ENCODE measurements at places on chromosomes 4 and X.

DNA sequence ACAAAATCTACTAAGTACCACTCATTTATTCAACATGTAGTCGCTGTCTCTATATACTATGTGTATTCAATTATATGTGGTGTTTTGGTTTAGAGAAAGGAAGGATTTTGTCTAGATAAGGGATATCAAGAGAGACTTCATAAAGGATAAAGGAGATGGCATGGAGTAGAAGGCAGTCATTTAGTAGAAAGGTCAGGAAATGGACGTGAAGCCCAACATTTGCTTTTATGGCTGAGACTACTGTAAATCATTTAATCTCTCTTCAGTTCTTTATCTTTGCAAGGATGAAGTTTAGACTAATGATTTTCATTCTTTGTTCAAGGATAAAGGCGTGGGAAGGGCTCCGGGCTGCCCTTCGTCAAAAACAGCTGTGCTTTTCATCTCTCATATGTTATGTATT is 25.2 kb downstream of the IL2 start:
- DNase-seq: no peak

DNA sequence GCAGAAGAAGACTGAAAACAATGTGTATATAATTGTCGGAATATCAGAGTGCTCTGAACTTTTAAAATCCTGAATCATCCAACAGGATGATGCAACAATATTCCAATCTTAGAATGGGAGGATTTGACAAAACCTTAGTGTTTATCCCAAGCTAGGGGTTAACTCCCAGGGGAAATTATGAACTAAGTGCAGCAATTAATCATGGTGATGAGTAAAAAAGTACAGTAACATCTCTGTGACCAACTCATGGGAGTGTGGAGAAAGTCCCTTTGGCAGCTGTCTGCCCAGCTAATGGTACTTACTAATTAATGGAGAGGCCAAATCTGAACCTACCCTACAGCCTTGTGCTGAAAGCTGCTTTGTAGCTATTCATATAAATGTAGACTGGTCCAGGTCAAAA is 257.6 kb upstream of the DDX53 start:
- DNase-seq: no peak

DNA sequence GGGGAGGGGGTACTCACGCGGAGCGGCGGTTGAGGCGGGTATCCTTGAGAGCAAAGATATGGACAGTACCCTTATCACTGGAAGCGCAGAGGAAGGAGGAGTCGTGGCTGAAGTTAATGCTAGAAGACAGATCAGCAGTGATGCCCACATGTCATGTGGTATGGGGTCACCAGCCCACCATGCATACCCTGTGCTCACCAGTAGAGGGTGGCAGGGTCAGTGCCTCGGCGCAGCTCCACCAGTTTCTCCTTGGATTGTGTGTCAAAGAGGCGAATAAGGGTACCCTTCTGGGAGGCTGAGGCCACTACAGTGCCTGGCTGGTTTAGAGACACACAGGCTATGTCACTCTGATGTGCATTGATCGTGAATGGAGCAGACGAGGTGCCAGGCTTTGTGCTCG is 1.5 kb upstream of the PRAF2 start:
- no peak for DNase-seq

DNA sequence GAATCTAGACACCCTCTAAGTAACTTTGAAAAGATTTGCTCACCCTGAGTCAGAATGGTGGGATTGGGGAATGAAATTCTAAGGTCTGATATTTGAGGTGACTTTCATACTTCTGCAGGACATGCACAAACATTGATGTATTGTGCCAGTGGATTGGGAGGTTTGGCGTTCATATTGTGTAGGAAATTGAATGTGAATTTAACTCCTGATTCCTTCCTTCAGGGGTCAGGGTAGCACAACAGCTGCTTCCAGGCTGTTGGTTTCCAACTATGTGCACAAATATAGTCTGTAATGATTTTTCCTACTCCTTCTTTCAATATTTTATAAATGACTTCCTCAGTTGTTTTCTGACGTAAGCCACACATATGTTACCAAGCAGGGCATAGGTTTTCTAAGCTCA is 3.1 kb downstream of the IL1RAPL1 start:
- no peak for DNase-seq

- no peak for DNase-seq
Observed at GRCh38 chr4:63233671-63234070, 1175.6 kb downstream of the TECRL start.

DNA sequence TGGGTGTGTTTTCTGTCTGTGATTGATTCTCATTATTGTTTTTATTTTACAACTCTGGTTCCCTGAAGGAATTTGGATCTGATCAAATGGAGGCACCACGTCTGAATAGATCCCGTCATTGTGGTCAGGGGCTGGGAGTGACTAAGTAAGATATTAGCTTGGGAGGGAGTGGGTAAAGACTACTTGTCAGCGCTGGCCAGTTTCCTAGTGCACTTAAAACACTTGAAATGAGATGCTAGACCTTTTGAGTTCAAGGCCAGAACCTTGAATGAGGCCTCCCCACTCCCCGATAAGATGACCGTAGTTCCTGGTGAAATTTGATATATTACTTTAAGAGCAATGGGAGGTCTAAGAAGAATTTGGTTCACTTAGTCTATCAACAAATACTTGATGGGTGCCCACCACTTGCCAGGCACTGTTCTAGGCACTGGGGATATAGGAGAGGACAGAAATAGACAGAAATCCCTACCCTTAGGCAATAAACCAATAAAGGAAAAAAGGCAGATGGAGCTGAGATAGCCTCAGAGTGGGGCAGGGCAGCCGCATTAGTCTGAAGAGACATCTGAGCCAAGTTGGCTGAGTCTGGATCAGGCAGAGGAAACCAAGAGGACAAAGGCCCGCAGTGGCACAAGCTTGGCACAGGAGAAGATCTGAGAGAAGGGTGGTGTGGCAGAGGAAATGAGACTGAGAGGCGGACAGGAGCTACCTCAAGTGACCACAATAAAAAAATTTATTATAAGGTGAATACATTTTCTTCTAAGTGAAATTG is 11.8 kb downstream of the FAM184B start:
- no peak for DNase-seq

- DNase-seq: no peak
Observed at GRCh38 chrX:41189156-41189555, 103.9 kb downstream of the USP9X start.

- DNase-seq: no peak
Observed at GRCh38 chrX:69285401-69285877, 120.2 kb upstream of the PJA1 start.

DNA sequence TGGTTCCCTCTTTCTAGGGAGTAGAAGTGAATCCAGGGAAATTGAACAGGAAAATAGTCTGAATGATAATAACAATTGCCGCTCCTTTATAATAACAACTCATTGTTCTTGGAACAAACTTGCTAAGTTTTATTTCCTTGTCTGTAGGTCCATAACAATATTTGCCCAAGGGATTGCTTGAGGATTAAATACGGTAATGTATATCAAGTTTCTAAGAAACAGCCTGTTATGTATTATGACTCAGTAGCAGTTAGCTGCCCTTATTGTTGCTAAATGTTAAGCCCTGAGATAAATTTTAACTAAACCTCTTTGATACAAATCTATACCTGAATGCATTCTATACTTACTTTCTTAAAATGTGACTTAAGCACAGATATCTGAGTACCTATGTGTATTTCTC is 215.9 kb upstream of the AADAT start:
- DNase-seq: no peak

GRCh38 chrX:36087366-36087765 is 167.8 kb downstream of the CFAP47 start:
- no peak for DNase-seq

- DNase-seq: no peak
Observed at GRCh38 chr4:87005690-87006425, 71.0 kb downstream of the AFF1 start.

DNA sequence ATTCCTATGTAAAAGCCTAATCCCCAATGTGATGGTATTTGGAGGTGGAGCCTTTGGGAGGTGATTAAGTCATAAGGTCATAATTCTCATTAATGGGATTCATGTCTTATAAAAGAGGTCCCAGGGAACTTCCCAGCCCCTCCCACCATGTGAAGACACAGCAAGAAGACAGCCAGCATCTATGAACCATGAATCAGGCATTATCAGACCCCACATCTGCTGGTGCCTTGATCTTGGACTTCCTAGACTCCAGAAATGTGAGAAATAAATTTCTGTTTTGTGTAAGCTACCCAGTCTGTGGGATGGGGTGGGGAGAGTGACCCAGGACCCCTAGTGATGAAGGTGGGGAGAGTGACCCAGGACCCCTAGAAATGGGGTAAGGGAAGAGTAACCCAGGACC is 6.1 kb upstream of the DAPP1 start:
- DNase-seq: no peak

DNA sequence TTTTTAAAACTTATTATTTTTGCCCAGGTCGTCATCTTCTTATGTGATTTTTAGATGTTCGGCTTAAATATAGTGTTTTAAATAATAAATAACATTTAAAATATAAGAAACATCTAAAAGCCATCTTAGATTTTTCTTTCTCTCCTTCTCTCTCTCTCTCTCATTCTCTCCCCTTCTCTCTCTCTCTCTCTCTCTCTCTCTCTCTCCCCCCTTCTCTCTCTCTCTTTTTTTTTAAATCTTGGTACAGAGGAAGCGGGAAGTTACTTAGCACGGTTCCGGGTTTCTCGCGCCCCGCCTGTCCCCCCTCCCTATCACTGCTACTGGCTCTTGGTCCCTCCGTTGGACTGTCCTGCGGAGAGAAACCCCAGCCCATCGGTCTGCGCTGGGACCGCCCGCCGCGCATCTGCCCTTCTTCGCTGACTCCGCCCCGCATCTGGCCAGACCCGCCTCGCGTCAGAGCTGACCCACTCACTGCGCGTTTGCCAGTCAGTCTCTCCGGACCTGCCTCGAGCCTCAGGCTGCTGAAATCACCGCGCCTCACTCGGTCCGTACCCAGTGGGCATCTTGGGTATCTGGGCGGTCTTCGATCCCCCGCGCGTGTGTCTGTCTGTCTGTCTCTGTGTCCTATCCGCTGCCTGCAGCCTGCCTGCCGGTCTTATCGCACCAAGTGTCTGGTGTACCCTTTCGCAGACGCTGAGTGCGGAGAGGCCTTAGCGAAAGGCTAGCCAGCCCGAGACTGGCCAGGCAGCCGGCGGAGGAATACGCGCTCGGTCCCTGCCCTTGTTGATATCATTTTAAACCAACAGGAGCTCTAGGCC is at the start of gene PABPC5:
Gene PABPC5, plus strand, starts transcription at position 489 of the 818 bp plus-strand sequence. CDS start 739 bp downstream, outside the sequence.
- peak; percentile 61 for DNase-seq

GRCh38 chr4:94802091-94802490 is 44.3 kb downstream of the BMPR1B start:
- DNase-seq: no peak

GRCh38 chrX:129556806-129557315 is 16.8 kb downstream of the OCRL start:
- no peak for DNase-seq

GRCh38 chr4:74451214-74451661 is 6.3 kb downstream of the AREG start:
- DNase-seq: no peak

- DNase-seq: no peak
Observed at GRCh38 chr4:183437452-183437851, 7.0 kb upstream of the CDKN2AIP start.

GRCh38 chrX:8668813-8669212 is 63.1 kb downstream of the ANOS1 start:
- DNase-seq: no peak

- no peak for DNase-seq
Observed at GRCh38 chrX:19168609-19169008, 46.3 kb upstream of the ADGRG2 start.

DNA sequence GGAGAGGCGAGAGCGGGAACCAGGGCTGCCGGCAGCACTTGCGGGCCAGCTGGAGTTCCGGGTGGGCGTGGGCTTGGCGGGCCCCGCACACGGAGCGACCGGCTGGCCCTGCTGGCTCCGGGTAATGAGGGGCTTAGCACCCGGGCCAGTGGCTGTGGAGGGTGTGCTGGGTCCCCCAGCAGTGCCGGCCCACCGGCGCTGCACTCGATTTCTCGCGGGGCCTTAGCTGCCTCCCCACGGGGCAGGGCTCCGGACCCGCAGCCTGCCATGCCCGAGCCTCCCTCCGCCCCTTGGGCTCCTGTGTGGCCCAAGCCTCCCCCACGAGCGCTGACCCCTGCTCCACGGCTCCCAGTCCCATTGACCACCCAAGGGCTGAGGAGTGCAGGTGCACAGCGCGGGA is 25.2 kb upstream of the KIT start:
- no peak for DNase-seq

GRCh38 chr4:787561-787981 is 38.4 kb downstream of the CPLX1 start:
- DNase-seq: no peak

DNA sequence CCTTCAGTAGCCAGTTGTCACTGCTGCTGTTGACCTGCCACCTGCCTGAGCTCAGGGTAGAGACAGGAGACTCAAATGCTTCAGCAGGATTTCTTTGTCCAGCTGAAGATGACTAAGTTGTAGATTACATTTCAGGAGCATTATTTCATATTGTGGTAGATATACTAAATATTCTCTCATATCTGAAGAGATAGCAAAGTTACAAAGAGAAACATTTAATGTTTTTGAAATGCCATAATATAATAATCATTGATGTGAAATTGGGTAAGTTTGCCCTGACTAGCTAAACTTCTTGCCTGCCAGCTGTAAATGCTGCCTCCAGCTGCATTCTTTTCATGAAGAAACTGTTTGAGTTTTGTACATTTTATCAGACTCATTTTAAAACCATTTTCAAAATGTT is 247.6 kb upstream of the CNKSR2 start:
- DNase-seq: no peak

DNA sequence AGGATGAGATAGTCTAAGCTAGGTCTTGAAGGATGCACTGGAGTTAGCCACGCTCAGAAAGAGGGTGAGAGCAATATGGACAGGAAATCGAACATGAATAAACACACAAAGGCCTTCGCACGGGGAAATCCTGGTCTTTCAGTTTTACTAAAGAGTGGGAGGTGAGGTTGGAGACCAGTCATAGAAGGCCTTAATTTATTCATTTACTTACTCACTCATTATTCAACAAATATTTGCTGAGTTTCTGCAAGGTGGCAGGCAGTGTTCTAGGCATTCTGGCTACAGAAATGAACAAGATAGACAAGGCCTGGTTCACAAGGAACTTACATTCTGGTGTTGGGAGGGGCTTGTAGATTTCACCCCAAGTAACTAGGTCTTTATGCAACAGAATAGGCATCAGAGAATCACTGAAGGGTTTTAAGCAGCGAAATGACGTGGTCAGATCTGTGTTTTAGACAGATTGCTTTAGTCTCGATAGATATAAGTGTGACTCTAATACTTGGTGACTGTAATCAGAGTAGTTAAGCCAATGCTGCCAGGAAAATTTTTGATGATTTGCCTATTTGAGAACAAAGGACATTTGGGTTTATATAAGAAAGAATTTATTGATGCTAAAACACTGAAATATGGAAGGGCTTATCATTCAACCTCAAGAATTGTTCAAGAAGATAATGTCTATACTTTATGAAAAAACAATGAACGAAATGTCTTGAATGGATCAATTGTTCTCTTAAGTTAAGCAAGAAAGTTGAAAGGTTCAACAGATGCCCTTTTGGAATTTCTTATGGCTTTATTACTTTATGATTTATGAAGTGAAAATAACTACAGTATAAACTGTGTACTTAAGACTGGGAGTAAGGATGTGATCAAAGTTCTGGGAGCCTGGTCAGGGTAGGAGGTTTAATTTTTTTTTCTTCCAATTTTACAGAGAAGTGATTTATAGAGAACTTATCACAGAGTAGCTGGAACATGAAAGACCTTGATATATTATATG is 184.4 kb upstream of the CASK start:
- DNase-seq: no peak

- no peak for DNase-seq
Observed at GRCh38 chr4:174236359-174236758, 47.1 kb downstream of the FBXO8 start.

- DNase-seq: no peak
Observed at GRCh38 chr4:146285037-146285436, 70.7 kb downstream of the REELD1 start.

Measured in amniotic stem cell (primary cell).